ENCODE measurements at places on chromosomes 6 and 20.

- no peak for DNase-seq
Observed at GRCh38 chr6:5085648-5086293, 630 bp downstream of the PPP1R3G start.

GRCh38 chr6:166244353-166245045, 63.7 kb downstream of the PRR18 start:
- DNase-seq, result no peak

- peak; percentile 65 for DNase-seq
Observed at GRCh38 chr6:111764238-111765175, 108.7 kb downstream of the FYN start.

DNA sequence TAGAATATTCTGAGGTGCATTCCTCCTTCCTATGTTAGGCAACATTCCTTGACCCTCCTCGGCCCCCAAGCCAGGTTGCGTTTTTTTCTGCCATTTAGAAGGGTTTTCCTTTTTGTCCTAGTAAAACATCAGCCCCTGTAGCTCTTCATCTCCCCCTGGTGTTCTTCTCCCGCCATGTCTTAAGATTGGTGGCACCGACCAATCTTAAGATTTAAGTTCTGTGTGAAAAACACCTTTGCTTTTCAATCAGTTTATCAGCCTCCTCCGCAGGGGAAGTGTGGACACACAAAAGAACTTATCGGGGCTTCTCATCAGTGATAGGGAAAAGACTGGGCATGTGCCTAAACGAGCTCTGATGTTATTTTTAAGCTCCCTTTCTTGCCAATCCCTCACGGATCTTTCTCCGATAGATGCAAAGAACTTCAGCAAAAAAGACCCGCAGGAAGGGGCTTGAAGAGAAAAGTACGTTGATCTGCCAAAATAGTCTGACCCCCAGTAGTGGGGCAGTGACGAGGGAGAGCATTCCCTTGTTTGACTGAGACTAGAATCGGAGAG, 719 bp upstream of the EDN1 start:
- peak; percentile 21 for DNase-seq

- no peak for DNase-seq
Observed at GRCh38 chr20:32823078-32823477, 3.3 kb downstream of the MAPRE1 start.

- DNase-seq, result no peak
Observed at GRCh38 chr6:1612974-1613306, 3.2 kb downstream of the FOXC1 start.

DNA sequence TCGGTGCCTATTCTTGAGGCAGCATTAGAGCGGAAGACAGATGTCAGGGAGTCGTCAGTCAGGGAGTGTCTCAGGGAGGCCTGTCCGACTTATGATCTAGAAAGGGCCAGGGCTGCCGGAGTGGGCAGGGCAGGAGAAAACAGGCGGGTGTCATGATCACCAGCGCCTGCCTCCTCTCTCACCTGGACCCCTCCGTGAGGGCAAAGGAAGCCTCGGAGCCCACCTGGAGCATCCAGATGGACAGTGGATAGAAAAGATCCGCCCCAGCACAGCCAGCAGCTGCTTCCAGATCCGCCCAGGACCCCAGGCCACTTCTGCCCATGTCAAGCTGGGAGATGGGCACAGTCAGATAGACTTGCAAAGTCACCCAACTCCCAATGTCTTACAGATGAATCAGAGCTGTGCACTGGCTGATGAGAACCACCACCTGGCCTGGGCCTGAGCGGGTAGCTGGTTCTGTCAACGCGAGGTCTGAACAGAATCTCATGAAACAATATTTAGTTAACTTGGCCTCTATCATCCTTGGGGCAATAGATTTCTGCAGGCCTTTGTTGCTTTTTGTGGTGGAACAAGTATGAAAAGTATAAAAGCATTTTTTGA, 22.2 kb downstream of the PSMG4 start:
- DNase-seq, result no peak

DNA sequence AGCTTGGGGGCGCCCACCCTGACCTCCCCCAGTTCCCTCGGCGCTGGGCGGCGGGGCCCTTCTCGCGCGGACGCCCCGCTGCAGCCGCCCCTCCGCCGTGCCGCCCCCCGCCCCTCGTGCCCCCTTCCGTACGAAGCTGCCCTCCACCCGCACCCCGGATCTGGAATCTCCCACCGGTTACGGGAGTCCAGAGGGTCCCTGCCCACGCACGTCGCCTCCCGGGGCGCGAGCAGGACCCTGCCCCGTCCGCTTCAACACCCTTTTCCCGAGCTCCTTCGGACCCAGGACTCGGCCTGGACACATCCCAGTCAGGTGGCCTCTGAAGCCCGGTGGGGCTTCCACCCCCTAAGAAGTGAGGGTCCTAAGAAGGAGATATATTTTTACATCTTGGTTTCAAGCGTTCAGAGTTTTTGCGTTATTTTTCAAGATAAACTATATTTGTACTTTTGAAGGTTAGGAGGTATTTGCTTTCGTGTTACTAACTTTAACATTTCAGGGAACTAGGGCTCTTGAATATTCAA, 506 bp downstream of the ARFGAP1 start:
- no peak for DNase-seq

GRCh38 chr20:61376541-61377240, 124.6 kb downstream of the CDH4 start:
- no peak for DNase-seq

GRCh38 chr6:170003451-170004160, 252.2 kb downstream of the ERMARD start:
- no peak for DNase-seq

DNA sequence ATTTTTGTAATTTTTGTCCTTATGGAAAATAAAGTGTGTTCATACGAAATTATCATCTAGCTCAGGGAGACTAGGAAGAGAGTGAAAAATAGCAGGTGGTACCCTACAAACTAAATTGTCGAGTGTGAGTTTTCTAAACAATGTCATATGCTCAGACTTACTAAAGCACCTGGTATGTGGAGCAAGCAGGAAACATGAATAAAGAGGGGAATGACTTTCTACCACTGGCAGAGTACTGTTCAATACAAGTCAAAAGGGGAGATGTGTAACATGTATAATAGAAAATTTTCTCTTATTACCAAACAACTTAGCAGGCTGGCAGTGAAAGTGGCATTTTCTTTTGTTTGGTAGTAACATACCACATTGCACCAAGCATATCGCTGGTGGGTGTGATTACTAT, 36.1 kb downstream of the CTNNBL1 start:
- no peak for DNase-seq

- no peak for DNase-seq
Observed at GRCh38 chr6:159959165-159959975, 9.5 kb upstream of the IGF2R start.

DNA sequence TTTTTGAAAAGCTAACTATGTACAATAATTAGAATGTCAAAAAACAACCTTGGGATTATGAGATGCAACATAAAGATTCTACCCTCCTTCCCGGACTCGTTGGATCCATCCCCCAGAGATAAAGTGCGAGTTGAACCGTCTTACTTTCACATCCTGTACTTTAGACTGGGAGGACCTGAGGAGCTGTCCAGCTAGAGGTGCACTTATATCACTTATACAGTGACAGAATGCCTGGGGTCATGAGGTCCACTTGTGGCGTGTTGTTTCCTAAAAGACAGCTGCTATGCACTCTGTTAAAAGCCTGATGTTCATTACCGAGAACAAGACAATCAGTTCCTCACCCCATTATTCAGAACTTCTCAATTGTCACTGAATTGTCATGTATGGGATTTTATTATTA, 2.1 kb downstream of the CDS2 start:
- DNase-seq, result no peak

DNA sequence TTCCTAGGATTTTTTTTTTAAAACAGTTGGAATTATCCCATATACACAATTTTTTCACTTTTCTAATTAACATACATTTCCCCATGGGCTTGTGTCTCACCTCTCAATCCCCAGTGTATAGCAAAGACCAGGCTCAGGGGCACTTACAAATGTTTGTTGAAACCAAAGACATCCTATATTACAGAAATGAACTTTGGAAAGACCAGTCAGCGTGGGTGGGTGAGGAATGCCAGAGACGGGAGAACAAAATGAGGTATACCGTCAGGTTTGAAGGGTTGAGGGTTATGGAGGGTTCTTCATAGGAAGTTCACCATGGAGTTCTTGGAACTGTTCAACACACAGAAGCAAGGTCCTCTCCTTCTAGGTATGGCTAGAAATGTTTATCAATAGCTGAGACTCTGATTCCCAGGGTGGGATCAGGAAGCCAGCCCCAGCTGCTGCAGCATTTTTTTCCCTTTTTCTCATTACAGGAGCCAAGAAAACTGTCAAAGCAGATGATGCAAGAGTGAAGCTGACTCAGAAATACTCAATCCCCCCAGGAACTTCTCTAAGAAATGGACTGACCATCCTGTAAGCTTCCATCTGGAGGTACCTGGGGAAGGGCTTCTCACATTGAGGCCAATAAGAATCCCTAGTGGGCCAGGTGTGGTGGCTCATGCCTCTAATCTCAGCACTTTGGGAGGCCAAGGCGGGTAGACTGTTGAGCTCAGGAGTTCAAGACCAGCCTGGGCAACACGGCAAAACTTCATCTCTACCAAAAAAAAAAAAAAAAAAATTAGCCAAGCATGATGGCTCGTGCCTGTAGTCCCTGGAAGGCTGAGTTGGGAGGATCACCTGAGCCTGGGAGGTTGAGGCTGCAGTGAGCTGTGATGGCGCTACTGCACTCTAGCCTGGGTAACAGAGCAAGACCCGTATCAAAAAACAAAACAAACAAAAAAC, 15.9 kb upstream of the TBC1D20 start:
- no peak for DNase-seq

GRCh38 chr6:110813338-110814101, 1.7 kb downstream of the CDK19 start:
- DNase-seq, result no peak

DNA sequence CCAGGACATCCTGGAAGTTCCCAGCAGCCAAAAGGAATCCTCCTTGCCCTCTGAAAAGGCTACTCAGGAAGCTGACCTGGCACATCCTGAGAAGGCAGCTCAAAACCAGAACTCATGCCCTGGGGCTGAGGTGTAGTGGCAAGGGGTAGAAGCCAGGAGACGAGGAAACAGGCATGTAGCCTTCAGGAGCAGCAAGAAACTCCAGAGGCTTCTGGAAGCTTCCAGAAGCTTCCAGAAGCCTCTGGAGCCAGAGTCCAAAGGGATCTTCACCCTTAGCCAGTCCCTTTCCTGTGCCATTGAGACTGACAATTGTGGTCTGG, 43.9 kb downstream of the BMP7 start:
- DNase-seq, result no peak

GRCh38 chr20:53555816-53556215, 37.8 kb downstream of the ZNF217 start:
- no peak for DNase-seq

Measured in stimulated activated CD4-positive, alpha-beta T cell treated with anti-CD3 and anti-CD28 coated beads, Interleukin-1b, Interleukin-23, amount 100 ng/mL, for 24 hours (primary cell).